ENCODE measurements at places on chromosomes 7 and 10.

DNA sequence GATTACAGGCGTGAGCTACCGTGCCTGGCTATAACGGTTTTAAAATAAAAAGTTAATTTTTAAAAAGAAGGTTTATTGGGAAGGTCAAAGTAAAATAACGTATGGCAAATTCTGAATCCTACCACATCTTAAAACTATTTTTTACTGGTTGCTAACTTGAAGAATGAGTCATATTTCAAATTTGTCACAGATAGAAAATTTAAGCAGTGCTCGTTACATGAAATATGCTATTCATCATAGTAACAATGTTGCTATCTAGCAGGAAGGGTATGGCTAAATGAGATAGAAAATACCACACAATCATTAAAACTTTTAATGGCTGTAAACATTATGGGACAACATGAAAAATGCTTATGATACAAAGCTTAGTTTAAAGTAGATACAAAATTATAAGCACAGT, 500.5 kb downstream of the PHTF2 start:
- DNase-seq = no peak

DNA sequence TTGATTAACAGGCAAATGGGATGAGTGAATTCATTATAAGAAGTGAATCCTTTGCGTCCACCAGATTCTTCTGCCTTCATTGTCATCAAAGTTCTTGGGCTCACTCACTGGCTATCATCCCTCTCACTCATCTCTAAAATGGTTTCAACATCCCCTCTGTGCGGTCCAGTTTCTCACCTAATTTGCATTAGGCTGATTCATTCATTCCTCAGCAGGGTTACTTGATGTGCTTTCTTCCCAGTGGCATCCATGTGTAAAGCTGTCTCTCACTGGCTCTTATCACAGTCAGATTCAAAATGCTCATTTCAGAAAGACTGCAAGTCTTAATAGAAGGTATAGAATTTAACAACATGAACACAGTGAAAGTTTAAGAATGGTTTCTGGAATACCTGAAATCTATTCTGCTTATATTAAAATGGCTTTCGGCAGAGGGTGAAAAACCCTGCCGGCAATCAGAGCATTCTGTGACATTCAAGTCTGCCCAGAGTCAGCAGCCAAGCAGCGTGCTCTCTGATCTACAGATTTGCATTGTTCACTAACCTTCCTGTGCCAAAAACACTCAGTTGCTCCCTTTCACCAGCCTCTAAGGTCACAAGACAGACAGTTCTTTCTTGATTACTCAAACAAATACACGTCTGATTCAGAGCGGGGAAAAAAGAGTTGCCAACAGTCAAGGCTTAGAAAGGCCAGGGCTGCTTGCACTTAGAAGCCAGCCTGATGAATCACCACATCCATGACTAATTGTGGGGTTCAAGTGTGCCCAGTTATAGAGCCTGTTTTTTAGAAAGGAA, 106.7 kb downstream of the TES start:
- no peak for DNase-seq

DNA sequence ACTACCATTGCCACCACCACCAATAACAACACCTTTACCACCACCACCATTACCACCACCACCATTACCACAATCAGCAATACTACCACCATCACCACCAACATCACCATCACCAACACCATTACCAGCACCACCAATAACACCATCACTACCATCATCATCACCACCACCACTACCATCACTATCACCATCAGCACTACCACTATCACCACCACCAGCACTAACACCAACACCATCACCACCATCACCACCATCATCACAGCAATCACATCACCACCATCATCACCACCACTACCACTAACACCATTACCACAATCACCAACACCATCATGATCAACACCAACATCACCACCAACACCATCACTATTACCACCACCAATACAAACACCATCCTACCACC, 249.5 kb downstream of the GRID1 start:
- DNase-seq = peak; percentile 13

GRCh38 chr10:102007796-102008195, 48.2 kb downstream of the ARMH3 start:
- DNase-seq = no peak
